ENCODE measurements at places on chromosomes 1 and 21.

DNA sequence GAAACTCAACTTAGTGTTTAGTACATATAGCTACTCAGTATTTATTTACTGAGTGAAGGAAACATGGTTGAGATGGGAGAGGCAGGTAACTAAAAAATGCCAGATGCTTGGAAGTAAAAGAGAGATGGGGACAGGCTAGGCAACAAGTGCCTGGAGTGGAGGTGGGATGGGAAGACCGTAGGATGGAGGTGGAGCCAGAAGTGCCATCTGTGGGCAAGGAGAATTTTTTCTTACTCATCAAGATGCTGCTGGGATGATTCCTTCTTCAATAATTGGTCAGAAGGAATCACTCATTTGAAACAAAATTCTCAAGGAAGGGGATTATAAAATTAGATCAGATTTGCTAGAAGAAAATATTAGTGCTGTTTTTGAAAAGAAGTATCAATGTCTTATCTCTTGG is 72.9 kb downstream of the IFI44 start:
- peak; percentile 73 for DNase-seq

DNA sequence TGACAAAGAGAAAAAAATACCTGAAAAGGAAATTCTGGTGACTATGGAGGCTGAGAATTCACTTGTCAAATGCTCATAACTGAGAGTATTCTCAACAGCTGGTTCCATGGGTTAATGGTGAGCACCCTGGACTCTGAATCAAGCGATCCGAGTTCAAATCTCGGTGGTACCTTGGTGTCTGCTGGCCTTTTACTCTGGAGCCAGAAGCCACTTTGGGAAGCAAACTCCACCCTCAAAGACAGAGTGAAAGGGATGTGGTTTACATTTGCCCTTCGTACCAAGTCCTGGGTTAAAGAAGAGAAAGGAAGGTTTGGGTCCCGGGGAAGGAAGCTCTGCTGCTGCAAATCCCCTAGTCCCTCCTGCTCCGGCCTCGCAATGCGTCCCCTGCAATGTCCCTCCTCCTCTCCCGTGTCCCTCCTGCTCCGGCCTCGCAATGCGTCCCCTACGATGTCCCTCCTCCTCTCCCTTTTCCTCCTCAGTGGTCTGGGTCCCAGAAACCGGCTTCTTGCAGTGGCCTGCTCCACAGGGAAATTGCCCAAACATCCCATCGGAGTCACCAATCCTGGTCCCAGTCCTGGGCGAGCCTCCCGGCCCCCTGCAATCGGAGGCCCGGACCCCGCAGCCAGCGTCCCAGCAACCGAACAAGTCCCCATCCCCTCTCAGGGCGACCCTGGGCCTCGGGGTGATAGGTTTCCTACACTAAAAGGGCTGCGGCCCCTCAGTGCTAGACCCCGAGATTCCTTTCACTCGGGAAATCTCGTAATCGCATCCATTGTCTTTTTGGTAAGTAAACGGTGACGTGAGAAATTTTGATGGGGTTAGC is 129.4 kb downstream of the PPIAL4G start:
- DNase-seq = peak; percentile 61

DNA sequence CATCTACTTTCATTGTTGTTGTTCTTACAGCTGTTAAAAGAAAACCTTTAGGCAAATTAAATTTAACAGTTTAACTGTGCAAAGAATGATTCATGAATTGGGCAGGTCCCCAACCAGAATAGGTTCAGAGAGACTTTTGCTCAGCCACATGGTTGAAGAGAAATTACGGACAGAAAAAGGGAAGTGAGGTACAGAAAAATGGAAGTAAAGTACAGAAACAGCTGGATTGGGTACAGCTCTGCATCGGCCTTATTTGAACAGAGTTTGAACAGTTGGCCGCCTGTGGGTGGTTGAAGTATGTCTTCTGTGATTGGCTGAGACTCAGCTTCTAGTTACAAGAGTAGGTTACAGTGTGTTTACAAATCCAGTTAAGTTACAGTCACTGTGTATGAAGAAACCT is 210.1 kb downstream of the FGGY start:
- DNase-seq = peak; percentile 80

- peak; percentile 39 for DNase-seq
Measured at GRCh38 chr1:169109561-169110134, 3.2 kb downstream of the ATP1B1 start.

Data from AG10803 (cell line).